ENCODE measurements at places on chromosomes 1 and 21. TPM values are rescaled to one million over a fixed set of nuclear protein-coding genes. Genes with fewer than 3 reads are reported as not detected.

- no peak for DNase-seq
Observed at GRCh38 chr1:170407581-170407980, 124.4 kb upstream of the GORAB start.

- DNase-seq, result no peak
Observed at GRCh38 chr1:173878251-173878650, 10.1 kb downstream of the ZBTB37 start.

- no peak for DNase-seq
Observed at GRCh38 chr1:21530368-21531016, 21.3 kb downstream of the ALPL start.

DNA sequence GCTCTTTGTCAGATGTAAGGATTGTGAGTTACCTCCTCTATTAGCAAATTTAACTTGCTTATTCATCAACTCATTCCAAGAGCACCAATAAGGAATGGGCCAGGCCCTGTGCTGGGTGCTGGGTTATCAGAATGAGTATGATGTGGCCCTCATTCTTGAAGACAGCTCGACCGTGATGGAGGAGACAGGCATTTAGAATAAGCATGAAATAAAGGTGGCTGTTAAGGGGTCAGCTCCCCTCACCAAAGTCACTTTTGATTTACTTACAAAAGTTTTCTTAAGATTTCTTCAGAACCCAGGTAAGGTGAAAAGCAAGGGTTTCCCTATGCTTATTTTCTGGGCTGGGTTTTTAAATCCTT, 15.3 kb upstream of the PADI1 start:
- no peak for DNase-seq

DNA sequence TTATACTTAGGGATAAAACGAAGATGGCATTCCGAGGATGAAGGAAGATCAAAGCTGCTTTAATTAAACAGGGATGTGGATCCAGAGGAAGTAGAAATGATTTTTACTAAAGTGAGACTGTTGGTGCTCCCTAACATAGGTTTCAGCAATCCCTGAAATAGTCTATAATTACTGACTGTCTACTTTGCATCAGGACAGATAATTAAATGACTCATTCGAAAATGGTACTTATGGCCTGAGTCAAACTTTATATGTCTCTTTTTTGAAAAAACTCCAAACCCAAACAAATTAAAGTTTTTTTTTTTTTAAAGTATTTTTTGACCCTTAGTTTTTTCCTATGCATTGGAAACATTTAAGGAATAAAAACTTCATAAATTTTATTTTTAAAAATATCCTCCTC, 90.3 kb downstream of the LYST start:
- no peak for DNase-seq

GRCh38 chr1:170277985-170278384, 132.2 kb downstream of the NTMT2 start:
- DNase-seq, result no peak

DNA sequence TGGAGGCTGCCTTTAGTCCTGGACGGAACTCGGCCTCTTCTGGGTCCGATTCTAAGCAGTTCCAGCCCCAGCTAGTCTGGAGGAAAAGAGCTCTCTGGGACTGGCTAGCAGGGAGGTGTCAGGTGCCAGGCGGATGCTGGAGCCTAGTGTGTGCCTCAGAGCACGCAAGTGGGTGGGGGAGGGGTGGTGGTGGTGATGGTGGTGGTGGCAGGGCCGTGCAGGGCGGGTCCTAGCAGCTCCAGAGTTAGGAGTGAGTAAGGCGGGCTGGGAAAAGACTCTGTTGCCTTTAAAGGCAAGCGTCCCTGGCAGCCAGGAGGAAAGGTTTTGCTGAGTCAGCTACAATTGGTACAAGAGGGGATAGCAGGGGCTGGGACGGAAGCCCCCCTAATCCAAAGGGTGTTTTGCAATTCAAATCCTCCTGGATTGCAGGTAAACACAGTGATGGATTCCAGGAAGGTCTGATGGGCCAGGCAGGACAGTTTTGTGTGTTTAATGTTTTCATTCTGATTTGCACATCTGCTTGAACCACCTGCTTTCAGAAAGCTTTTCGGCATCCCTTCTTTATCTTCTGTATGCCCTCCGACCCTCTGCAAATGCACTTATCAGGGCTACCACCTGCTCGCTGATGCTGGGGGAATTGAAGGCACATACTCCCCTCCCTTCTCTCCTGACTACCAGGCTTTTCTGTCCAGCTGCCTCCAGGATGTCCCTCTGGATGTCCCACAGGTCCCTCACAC, 4.1 kb upstream of the SLC2A1 start:
- DNase-seq, result no peak

DNA sequence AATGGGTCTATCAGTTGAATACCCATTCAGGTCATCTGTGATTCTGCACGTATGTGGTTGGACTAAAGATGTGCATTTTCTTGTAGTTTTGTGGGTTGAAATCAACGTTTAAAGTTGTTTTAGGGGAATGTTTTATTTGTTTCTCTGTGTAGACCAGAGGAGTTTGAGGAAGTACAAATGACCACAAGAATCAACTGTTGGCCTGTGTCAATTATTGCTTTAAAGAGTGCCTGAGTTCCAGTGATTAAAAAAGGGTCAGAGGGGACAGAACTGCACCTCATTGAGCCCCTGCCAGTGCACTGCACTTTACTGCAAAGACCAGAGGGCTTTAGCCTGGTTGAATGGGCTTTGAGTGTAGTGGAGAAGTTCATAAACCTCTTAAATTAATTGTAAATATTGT, 190.3 kb downstream of the VPS13D start:
- DNase-seq, result no peak

- no peak for DNase-seq
Observed at GRCh38 chr1:235145639-235146038, 15.4 kb downstream of the RBM34 start.

- DNase-seq, result no peak
Observed at GRCh38 chr1:154371436-154371835, 33.7 kb upstream of the IL6R start.

- DNase-seq, result peak; percentile 19
Observed at GRCh38 chr21:33657124-33657820, 15.0 kb downstream of the ITSN1 start.

DNA sequence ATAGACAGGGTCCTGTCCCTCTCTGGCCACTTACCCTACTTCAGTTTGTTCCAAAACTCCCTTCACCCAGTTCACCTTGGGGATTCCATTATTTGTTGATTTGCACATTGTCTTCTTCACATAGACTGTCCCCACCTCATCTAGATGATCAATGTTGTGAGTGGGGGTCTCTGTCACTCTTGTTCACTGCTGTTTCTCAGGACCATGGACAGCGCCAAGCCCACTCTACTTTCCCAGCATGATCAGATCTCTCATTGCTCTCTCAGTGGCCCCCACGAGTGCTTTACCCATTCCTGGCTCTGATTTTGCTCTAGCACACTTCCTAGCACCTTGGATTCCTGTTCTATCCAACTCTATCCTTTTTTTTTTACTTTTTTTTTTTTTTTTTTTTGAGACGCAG, 45.4 kb upstream of the IGSF21 start:
- DNase-seq, result no peak

DNA sequence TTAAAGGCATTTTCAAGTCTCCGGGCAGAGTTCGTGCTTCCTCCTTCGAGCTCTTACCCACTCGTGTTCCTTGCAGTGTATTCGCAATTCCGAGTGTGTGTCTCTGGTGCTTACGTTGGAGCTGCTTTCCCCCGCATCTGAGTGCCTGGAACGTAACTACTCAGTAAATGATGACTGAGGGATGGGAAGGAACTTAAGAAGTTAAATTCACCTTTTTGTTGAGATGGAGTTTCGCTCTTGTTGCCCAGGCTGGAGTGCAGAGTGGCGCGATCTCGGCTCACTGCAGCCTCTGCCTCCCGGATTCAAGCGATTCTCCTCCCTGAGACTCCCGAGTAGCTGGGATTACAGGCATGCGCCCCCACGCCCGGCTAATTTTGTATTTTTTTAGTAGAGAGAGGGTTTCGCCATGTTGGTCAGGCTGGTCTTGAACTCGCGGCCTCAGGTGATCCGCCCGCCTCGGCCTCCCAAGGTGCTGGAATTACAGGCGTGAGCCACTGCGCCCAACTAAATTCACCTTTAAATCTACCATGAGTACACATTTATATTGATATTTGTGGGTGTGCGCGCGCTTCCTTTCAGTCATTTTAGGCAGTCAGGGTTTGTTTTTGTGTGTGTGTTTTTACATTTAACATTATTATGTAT, 837 bp downstream of the NDUFS5 start:
- no peak for DNase-seq

DNA sequence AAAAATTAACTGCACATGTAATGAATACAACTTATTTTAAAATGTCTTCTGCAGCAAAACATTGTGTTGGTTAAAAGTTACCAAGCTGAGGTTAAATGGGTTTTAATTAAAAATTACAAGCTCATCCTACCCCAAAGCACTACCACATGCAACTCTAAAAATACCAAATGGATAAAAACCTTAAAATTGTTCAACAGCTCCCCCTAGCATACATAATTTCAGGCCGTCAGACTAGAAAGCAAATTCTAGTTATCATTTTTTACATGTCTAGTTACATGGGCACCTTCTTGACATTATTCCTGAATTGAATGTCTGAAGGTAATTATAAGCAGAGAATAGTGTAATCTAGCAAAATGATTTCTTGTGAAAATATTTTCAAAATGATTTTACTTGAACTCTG, 176.5 kb downstream of the C1orf21 start:
- peak; percentile 51 for DNase-seq

- no peak for DNase-seq
Observed at GRCh38 chr1:47927165-47927564, 70.0 kb downstream of the TRABD2B start.

DNA sequence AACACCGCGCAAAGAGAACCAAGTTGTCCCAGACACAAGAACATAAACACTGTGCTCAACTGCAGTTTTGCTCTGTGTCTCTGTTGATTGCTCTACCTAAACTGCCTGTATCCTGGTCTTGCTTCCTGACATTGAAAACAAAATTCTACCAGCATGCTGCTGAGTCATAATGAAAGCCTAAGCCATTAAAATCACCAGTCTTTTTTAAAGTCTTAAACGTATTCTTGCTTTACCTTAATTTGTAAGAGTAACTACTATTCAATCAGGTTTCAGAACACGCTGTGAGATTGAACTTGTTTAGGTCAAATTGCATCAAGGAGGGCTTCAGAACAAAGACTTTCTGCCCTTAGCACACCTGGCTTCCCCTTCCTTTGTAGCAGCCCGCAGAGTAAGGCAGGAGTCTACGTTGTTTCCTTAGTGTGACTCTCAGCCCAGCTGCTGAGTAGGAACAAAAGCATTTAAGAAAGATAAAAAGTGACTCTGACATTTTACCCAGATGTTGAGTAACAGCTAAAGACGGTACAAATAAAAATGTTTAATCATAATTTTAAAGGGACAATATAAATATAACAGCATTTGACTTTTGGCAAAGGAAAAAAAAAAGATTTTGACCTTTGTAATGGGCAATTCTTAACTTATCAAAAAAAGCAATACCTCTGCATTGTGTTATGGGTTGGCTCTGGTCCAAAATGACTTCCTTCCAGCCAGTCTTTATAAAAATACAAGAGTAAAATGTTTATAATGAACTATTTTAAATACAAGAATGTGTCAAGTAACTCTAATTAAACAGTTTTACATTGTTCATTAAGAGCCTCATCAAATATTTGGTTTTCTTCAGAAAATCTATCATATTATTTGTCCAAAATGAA, 186.9 kb upstream of the ADGRL4 start:
- DNase-seq, result no peak

DNA sequence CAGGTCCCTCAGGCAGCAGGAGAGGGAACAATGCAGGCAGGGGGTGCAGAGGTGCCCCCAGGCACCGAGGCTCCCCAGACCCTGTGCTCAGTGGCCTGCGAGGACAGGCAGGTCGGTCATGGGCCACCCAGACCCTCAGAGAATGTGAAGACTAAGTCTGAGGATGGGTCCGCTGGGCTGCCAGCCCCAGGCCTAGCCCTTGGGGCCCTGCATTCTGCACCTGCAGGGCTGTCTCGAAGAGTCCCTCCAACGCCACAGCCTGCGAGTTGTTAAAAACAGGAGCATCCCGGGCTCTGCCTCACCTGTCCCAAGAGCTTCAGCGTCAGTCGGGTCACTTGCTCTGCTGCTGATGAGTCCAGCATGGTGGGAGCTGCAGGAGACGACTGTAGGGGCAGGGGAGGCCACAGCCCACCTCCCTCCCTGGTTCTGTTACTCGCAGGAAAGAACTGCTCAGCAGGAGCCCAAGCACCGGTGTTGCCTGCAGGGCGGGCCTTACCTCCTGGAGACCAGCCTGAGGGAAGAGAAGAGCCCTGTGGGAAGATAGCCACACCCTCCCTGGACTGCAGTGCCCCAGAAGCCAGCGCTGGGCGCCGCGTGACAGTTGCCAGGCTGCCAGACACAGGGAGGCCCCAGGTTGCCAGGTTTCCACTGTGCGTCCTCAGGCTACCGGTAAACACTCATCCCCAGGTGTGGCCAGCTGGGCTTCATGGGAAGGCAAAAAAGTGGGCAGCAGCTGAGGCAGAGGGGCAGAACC, 5.8 kb downstream of the C21orf58 start:
- no peak for DNase-seq

DNA sequence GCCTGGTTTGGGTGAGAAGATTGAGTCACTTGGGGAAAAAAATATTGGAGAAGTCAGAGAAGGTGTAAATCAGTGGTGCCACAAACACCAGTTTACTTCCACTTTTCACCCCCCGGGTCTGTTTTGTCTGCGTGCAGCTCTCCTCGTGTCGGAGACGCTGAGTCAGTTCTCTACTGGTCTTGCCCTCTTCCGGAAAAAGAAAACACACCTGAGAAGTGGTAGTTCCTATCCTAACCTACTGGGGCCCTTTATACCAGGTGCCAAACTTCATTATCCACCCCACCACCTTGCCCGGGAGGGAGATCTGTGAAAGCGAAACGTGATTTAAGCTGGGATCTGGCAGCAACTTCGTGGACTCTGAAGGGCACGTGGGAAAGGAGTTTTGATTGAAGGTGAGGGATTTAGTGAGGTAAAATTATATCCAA, 855 bp upstream of the IVNS1ABP start:
- no peak for DNase-seq

The SIK1 gene
- polyA plus RNA-seq, result 1.4 TPM

The GJB4 gene
- polyA plus RNA-seq, result not detected

The PLA2G2F gene
- polyA plus RNA-seq, result not detected

The LINGO4 gene
- 0.21 TPM for polyA plus RNA-seq

The GPATCH4 gene
- polyA plus RNA-seq, result 27.5 TPM

The NTRK1 gene
- 0.20 TPM for polyA plus RNA-seq

The NOTCH2NLA gene
- polyA plus RNA-seq, result 26.1 TPM

The FCER1A gene
- 0.46 TPM for polyA plus RNA-seq

The NR1I3 gene
- polyA plus RNA-seq, result 0.40 TPM

The PKP1 gene
- polyA plus RNA-seq, result 125 TPM

The CFHR4 gene
- not detected for polyA plus RNA-seq
